ENCODE measurements at places on chromosomes 11 and 22.

DNA sequence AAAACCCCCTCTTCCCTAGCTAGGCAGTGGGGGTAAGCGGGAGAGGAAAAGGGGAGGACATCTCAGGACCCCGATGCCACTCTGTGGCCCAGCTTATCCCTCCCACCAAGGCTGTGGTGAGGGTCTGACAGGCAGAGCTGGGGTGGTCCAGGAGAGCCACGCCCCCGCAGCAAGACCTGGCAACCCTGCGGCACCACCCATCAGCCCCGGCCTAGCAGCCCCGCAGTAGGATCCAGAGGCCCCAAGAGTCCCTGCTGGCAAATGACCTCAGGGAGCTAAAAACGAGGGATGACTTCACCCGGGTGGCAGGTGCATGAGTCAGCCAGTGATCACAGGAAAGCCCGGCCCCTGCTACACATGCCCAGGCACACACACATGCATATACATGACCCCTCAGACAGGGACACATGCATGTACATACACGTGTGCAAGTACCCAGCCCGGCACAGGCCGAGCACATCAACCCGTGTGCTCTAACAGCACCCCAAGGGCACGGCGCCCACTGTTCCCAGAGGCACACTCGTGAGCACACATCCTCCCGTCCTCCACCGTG is 32.3 kb downstream of the ARVCF start:
- DNase-seq = no peak

- DNase-seq = no peak
Observed at GRCh38 chr11:94958121-94958696, 15.1 kb downstream of the CWC15 start.

- no peak for DNase-seq
Observed at GRCh38 chr22:48918585-48919186, 909.0 kb downstream of the BRD1 start.

DNA sequence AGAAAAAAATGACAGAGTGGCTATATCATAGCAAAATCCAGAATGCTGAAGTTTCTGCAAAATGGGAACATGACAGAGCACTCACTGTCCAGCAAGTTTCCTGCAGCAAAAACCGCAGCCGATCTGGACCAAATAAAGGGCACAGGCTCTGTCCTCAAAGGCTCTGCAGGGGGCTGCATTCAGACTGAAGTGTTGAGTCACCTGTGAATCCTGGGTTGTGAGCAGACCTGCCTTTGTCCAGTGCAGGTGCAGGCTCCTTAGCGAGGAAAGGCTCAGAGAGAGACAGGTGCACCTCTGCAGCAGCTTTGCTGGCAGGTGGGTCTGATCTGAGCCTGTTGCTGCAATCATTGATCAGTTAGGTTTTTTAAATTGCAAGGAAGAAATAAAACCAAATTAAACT is 29.3 kb upstream of the NFAM1 start:
- no peak for DNase-seq

DNA sequence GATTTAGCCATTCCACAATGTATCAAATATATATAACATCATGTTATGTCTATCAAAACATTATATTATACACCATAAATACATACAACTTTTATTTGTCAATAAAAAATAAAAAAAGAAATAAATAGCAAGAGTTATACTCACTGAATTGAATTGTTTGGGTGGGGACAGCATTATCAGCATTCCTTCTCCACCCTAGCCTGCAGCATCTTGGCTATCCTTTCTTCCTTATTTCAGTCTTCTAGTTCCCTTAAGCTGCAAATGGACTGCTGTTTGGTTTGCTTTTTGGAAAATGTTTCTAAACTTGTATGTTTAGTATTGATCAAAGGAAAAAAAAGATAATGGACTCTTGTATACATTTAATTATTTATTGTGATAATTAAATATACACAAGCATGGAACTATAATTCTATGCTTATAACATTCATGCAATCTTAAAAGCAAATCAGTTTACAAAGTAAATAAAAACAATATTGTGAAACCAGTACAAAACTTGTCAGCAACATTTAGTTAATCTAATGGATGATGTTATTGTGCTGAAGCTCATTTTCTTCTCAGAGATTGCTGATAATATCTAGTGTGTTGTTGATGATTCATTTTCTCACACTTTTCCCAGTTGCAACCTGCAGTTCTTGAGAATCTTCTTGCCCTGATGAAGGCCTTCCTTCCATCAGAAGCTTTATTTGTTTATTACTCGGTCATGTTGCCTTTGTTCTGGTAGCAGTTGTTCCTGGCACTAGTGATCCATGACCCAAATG is 5.0 kb downstream of the ARHGAP42 start:
- DNase-seq = no peak

GRCh38 chr22:36540867-36541642 is 12.1 kb upstream of the EIF3D start:
- no peak for DNase-seq

- DNase-seq = peak; percentile 53
Observed at GRCh38 chr11:130213143-130213978, 53.8 kb downstream of the ST14 start.

GRCh38 chr11:71178076-71178475 is 74.3 kb downstream of the SHANK2 start:
- DNase-seq = no peak

DNA sequence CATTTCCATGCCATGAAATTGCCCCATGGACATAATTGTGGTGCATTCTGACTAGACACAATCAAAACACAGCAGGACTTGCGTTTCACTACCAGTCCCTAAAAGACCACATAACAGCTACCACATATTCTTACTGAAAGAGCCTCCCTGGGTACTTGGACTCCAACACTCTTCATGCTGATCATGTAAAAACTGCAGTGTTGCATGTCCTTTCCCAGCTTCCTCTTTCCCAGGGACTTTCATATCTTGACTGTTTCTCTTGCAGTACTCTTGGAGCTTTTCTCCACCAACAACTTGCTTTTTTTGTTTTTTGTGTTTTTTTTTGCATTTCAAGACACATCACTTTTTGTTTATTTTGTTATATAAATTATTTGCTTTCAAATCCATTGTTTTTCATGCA is 22.9 kb downstream of the MS4A6E start:
- no peak for DNase-seq

DNA sequence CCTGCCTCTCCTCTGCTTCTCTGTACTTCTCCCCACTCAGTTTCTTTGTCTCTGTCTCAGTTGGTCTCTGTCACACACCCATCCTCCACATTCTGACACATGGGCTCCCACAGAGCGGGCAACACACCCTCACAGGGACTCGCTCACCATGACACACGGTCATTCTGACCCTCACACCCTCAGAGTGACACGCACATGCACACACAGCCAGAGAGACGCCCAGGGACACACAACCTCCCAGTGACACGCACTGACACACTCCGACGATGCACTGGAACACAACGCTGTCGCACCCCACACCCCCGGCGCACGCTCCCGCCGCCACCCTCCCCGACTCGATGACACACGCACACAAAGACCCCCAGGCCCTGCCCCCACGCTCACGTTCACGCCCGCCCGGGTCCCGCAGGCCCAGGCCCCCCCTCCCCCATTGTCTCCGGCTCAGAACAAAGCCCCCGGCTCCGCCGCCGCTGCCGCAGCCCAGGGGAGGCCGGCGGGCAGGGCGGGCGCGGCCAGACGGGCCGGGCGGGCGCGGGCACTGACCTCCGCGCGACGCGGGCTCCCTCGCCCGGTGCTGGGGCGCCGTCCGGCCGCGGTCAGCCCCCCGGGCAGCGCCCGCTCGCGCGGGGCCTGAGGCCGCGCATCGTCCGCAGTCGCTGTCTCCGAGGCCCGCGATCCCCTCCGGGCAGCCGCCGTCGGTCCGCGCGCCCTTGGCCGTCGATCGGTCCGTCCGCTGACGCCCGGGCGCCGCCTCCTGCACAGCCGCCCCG is 404 bp downstream of the DCHS1 start:
- no peak for DNase-seq

DNA sequence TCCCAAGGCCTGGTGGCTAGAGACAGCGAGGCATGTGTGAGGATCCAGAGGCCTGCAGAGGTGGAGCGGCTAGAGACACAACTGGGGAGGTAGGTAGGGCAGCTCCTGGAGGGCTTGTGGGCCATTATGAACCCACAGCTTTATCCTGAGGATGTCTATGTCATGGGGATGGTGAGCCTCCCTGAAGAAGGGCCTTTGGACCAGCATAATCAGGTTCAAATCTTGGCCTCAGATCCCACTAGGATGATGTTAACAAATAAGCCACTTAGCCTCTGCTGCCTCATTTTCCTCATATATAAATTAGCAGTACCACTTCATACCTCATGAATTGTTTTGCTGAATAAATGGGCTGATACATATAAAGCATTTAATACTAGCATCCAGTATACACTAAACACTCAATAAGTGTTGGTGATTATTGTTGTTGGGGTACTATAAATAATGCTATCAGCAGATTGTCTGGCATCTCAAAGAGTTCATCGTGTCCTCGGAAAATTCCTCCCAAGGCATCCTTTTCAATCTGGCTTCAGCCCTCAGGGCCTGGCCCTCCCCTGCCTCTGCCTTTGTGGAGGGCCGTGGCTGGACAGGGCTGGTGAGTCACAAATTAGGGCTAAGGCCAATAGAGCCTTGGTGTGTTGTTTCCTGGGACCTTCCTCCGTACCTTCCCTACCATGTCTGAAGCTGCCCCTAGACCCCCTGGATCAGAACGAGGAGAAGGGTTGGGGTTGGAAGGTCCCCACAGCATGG is 30.9 kb upstream of the LRRC32 start:
- no peak for DNase-seq

DNA sequence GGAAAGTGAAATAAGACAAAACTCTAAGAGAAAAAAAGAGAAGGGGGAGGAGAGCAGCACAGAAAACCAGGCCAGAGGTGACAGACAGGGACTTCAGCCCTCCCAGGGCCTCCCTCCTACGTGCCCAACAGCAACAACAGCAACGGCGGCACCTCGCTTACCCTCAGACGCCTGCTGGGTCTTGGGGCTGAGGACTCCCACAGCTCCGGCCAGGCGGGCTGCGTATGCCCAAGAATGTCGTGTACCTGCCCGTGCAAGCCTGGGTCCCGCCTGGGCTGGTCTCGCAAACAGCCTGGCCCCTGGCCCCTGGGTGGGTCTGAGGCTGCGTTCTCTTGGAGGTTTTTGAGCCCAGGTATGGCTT is 30.5 kb downstream of the ARAP1 start:
- DNase-seq = no peak

- no peak for DNase-seq
Observed at GRCh38 chr11:31160504-31161422, 208.8 kb downstream of the DCDC1 start.

- no peak for DNase-seq
Observed at GRCh38 chr11:114085965-114086793, 26.7 kb downstream of the ZBTB16 start.

GRCh38 chr22:50507421-50507990 is at the start of gene LMF2:
TSS of gene LMF2 (minus strand) at chr22:50507702. CDS start at chr22:50507675, 27 bp downstream.
- DNase-seq = peak; percentile 89

DNA sequence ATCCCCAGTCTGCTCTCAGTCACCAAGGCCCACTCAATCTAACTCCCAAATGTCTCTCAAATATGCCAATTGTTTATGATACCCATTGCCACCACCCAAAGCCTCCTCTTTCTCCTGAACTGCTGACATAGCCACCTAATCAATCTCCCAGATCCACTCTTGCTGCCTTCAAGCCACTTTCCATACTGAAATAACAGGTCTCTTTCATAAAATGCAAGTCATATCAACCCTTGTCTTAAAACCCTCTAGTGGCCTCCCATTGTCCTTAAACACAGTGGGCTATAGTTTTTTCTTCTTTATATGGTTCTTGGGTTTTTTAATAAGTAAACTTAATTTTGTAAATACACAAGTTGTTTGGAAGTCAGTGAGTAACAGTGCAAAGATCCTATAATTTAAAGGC is 155.2 kb upstream of the ZC3H12C start:
- DNase-seq = no peak

DNA sequence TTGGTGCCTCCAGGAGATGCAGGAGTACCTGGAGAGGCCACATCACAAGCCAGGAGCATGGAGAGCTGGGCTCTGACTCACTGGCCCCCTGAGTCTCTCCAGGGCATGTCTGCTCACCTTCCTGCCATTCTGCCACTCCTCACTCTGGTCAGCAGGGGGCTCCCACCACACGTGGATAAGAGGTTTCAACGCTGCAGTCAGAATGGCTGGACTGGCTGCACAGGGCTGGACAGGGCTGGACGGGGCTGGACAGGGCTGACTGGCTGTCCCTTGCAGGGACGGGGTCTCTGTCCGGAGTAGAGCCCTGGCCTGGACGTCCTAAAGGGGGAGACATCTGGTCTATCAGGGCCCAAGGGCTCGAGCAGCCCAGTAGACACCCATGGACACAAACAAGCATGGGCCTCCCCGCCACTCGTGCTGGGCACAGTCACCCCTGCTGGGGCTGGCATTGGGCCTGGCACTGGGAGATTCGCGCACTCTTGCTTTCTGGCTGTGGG is 34.6 kb downstream of the CYTH4 start:
- no peak for DNase-seq

- no peak for DNase-seq
Observed at GRCh38 chr11:19828382-19829108, 115.9 kb downstream of the NAV2 start.

DNA sequence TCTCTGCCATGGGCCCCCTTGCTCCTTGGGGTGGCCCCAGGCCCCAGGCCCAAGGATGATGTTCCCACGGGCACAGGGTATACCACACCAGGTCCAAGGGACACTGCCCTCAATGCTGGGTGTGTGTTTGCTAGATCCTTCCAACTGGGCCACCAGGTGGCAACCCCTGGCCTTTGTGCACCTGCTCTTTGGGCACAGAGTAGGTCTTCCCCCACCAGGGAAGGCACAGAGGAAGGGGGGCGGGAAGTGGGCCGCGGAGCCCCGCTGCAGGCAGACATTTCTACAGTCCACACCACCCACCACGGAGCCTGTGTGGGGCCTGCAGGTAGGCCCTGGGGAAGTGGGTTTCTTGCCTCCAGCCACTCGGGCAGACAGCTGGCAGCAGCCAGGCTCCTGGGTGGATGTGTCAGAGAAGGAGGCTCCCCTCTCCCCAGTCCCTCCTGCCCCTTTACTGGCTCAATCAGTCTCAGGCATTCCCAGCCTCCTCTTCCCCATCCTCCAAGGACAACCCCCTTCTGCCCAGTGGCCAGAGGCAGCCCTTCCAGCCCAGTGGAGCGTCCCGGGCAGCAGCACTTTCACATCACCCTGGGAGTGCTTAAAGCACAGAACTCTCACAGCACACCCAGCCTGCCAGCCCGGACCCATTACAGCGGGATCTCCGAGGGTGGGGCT is 21.6 kb downstream of the MAFF start:
- no peak for DNase-seq

GRCh38 chr11:28343304-28344233 is 235.4 kb downstream of the METTL15 start:
- DNase-seq = no peak

DNA sequence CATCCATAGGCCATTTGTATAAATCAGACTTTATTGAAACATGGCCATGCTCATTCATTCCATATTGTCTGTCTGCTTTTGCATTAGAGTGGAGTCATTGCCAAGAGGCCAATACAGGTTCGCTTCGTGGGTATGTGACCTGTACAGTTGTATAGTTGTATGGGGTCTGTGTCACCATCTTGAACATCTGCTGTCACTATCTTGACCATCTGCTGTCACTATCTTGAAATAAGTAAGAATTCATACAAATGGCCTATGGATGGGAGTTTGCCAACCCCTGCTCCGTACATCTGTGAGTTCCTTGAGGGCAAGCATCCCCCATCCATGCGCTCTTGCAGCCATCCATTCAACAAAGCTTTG is 44.4 kb upstream of the ANO1 start:
- DNase-seq = no peak

GRCh38 chr22:25534724-25535123 is 29.8 kb upstream of the GRK3 start:
- DNase-seq = no peak

- DNase-seq = no peak
Observed at GRCh38 chr11:126134461-126135155, 71.9 kb upstream of the CDON start.

- DNase-seq = peak; percentile 29
Observed at GRCh38 chr11:123301696-123302400, 106.8 kb upstream of the CLMP start.
